ENCODE measurements at places on chromosomes 13 and 19.

DNA sequence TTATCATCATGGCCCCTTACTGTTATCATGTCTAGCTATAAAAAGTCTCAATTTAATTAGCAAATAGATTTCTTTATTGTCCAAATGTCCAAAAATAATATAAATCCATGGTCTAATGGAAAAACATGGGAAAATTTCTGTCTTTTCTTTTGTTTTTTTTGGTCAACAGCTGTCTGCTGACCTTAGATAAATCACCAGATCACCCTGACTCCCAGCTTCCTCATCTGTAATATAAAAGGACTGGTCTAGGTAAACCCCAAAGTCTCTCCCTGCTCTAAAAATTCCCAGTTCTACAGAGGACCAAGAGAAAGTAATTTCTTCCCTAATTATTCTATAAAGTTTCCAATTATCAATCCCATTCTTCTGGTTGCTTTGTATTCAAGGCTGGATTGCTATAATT lies 30.7 kb upstream of the RCBTB2 start:
- no peak for DNase-seq

DNA sequence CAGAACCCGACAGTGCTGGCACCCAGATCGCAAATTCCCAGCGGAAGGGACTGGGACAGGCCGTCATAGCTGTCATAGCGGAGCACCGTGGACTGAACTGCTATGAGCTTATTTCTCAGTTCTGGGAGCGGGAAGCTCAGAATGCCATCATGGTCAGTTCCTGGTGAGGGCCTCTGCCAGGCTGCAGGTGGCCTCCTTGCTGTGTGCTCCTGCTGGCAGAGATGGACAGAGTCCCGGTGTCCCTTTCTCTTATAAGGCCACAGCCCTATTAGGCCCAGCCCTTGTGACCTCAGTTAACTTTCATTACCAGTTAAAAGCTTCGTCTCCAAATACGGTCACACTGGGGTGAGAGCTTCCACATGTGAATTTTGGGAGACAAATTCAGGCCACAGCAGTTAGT lies 4.6 kb downstream of the ZNF444 start:
- no peak for DNase-seq

DNA sequence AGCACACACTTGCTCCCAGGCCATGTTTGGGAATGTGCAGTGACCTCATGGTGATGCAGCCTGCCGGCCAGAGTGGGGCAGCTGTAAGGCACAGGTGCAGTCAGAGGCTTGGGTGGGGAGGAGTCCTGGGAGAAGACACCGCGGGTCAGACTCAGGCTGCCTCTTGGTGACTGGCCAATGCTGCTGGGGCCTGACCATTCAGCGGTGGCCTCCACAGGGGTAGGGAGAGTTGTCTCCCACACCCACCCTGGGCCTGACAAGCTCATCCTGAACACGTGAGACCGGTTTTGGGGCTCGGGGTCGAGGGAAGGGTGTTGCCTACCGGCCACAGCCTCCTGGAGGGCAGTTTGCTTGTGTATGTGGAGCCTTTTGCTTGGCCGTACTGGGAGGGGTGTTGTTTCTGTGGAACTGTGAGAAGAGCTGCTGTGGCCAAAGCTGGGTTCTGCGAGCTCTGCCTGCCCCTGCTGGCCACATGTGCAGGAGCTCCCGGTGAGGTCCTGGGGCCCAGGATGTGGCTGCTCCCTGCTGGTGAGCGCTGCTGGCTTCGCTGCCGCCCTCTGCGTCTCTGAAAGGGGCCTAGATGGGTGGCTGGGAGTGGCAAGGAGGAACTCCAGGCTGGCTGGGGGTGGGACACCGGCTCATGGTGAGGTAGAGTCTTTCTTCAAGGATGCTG lies 22.1 kb downstream of the UPF1 start:
- DNase-seq, result no peak

DNA sequence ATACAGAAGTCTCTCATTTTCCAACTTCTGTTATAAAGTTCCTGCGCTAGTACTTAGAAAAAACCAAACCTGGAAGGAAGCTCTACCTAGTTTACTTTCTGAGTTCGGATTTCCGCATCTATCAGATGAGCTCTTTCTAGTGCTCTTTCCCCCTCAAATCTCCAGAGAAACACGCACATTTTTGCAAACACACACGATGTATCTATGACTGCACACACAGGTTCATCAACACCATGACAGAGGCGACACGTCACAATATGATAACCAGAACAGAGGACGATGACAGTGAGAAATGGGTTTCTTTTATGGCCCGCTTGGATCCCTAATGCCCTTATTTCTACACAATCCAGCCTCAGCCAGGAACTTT lies 629 bp upstream of the LRRC63 start:
- no peak for DNase-seq

- DNase-seq, result no peak
These were observed 926 bp downstream of the PRR12 start for GRCh38 chr19:49591731-49592485.

Data from stimulated activated CD4-positive, alpha-beta T cell treated with anti-CD3 and anti-CD28 coated beads, Interleukin-2, amount 100 ng/mL, for 4 hours (primary cell).